PC-9 (cell line): ENCODE measurements at places on chromosomes 4 and X.

- DNase-seq, result no peak
Measured at GRCh38 chr4:123342498-123342897, 54.1 kb upstream of the SPRY1 start.

DNA sequence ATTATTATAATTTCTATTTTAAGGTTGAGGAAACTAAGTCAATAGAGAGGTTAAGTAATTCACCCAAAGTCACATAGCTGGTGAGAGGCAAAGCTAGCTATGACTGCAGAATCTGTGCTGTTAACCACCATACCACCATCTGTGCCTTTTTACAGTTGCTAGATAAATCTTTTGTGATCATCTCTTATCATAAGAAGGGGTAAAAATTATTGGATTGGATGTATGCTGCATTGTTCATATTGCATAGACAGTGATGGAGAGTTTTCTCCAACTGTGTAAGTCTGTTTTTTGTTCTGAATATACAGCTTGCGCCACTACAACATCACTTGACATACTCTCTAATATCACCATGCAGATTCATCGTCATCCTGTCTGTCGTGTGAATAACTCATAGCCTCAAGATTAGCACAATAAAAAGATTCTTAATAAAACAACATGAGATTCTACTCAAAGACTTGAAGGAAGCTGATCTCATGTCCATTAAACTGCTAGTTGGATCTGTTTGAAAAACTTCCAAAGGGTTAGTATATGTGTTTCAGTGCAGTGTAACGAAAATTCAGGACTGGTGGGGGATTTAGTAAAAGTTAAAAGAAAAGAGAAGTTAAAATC is 495.9 kb downstream of the SPRY1 start:
- no peak for DNase-seq

DNA sequence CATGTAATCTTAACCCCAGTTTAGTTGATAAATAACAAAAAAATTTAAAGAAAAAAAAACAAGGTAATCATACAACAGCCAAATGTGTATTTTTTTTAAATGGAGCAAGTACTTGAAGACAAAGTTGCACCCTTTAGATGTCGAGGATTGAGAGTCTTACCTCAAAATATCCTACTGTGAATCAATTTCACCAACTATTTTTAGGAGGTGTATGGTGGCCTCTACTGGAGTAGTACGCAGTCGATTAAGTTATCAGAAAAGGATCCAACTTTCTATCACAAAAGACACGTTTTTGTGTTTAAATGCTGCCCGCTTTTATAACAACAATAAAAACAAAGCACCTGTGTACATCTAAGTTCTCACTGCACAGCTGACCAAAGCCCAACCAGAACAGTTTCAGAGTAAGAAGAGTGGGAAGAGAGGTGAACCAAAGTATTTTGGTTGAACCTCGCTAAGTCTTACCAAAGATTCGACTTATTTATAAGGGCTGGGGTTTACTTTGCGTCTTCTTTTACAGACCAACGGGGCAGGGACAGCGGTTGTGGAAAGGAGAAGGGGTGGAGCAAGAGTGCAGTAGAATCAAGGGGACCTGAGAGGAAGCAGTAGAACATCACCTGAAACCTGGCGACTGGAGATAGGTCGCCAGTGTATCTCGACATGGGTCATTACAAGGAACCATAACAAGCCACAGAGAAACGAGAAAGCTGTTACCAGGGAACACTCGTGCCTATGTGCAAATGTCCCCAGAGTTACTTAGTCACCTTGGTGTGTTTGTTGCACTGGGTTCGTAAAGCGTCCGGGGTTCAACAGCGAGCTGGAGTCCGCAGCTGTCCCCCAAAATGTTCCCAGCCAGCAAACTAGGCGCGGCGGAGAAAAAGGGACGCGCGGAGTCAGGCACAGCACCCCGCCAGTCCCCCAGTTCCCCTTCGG is 1.1 kb downstream of the RPS6KA6 start:
- DNase-seq, result peak; percentile 3

- DNase-seq, result no peak
Measured at GRCh38 chr4:48266781-48267180, 2.9 kb downstream of the TEC start.
